ENCODE measurements at places on chromosomes 16 and 17.

GRCh38 chr17:9355846-9356245 lies 219.8 kb downstream of the STX8 start:
- DNase-seq: no peak

DNA sequence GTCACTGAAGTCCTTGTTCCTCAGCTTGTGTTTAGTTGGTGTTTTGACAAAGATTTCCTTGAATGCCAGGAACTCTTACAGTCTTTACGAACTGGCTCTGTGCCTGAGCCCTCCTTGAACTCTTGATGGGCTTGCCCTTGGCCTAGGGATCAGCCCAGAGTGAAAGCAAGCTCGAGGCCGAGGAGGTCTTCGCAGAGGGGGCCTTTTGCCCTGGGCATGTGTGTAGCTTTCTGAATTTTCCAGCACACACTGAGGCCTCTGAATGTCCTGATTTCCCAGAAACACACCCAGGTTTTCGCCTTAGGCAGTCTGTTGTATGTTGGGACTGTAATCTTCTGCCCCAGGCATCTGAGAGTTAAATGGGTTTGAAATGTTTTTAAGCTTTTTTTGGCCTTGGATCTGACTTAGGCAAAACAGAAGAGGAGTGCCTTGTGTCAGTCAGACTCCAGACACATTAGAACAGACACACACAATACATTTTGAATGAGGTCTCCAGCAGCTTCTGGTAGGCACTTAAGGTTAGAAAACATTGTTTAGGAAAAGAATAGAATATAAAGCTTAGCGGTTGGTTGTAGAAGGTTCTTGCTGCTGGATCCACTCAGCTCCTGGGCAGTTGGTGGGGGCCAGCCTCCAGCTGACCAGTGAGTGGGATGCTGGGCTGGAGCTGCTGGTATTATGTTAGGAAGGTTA lies 17.1 kb downstream of the FOXK2 start:
- peak; percentile 37 for DNase-seq

DNA sequence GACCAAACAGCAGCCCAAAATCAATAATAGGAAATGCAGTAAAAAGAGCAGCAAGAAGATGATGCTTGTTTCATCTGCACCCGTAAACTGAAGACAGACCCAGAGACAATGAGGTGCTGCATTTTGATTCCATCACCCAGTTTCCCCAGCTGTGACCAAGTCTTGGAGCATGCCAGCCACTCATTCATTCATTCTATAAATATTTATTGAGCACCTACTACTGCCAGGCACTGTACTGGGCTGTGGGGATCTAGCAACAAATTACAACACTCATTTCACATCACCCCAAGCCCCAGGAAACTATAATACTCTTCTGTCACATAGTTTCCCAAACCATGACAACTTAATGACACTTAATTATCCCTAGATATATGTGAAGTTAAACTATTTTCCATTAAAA lies 79.2 kb downstream of the TOX3 start:
- no peak for DNase-seq

- no peak for DNase-seq
These were observed 1.0 kb upstream of the SLC38A8 start for GRCh38 chr16:84043486-84044117.

GRCh38 chr17:4345581-4346252 lies 20.8 kb downstream of the UBE2G1 start:
- DNase-seq: no peak

DNA sequence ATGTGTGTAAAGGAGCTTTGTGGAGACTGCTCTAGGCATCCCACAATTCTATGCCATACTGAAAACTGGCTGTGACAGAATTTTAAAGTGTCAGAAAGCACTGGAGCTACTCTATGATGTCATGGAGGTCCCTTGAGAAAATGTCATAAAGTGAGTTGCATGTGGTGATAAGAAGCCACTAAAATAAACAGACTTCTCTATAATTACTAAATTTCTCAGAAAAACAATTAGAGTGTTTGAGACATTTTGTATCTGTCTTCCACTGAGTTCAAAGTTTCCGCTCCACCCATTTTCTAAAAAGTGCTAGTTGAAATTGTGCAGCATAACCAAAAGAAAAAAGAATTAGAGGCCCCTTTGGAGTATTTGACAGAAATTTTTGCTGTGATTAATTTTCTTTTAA lies 603.9 kb downstream of the KCNJ2 start:
- DNase-seq: no peak

DNA sequence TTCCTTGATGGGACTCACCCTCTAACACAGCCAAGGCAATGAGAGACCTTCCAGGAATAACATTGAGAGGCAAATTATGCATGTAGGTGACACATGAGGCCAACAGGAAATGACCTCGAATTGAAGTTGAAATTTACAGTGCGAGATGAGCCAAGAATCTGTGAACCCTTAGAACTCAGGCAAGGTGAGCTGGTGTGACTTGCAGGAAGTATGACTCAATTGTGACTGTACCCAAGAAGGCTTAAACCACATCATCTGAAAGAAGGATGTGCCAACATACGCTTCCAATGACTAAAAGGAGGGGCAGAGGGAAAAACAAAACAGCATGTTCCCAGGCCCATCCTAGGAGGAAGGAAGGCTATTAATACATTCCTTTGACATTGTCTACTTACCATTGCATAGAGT lies 44.8 kb downstream of the PITPNC1 start:
- DNase-seq: peak; percentile 85

DNA sequence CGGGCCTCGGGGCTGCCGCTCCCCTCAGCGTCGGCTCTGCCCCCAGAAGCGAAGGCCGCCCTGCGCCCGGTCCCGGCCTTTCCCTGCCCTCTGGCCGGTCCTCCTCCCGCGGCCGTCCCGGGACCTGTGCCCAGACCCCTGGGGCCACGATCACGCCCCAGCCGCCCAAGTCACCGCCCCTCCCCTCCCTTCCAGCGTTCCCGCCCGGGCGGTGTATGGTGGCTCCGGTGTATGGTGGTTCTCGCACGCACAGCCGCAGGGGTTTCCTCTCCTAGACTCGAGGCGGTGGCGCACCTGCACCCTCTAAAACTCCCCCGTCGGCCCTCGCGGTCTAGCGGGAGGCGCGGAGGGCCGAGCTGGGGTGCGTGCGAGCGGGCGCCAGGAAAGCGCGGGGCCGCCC lies 10.0 kb downstream of the TIGD7 start:
- DNase-seq: no peak
